NCI-H1105 treated with DMSO at 0.1 percent for 48 hours (cell line): ENCODE measurements at places on chromosomes 4 and X.
A peak's percentile ranks its signal among the peaks of the same experiment; 100 is the strongest.

DNA sequence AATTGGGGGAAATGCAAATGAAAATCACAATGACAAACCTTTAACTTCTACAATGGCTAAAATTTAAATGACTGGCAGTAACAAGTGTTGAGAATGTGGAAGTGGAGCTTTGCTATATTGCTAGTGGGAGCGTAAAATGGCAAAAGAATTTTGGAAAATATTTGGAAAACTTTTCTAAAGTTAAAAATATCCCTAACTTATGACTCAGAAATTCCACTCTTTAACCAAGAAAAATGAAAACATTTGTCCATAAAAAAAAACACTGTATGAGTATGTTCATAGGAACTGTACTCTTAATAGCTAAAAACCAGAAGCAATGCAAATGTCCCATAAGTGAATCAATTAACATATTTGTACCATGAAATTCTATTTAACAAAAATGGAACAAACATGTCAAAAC, 3.6 kb downstream of the TBCK start:
- no peak for DNase-seq

DNA sequence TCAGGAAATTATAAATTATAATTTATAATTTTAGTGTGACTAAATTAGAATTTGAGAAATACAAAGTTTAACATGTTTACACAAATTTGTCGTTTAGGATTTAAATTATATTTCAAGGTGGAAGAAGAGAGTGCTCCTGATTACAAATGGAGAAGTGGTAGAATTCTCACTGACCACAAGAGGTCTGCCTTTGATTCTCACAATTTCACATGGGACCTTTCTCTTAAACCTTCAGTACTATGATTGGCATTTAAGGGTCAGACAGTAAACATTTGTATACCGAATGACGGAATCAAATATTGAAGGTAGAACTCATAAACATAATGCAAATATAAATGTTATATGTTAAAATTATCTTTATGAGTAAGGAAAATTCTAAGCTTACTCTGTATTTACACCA, 171.7 kb downstream of the SLIT2 start:
- DNase-seq, result no peak

- DNase-seq, result no peak
Measured at GRCh38 chr4:150952167-150952845, 62.8 kb downstream of the LRBA start.

- no peak for DNase-seq
Measured at GRCh38 chrX:34371754-34372153, 239.6 kb upstream of the FAM47A start.

DNA sequence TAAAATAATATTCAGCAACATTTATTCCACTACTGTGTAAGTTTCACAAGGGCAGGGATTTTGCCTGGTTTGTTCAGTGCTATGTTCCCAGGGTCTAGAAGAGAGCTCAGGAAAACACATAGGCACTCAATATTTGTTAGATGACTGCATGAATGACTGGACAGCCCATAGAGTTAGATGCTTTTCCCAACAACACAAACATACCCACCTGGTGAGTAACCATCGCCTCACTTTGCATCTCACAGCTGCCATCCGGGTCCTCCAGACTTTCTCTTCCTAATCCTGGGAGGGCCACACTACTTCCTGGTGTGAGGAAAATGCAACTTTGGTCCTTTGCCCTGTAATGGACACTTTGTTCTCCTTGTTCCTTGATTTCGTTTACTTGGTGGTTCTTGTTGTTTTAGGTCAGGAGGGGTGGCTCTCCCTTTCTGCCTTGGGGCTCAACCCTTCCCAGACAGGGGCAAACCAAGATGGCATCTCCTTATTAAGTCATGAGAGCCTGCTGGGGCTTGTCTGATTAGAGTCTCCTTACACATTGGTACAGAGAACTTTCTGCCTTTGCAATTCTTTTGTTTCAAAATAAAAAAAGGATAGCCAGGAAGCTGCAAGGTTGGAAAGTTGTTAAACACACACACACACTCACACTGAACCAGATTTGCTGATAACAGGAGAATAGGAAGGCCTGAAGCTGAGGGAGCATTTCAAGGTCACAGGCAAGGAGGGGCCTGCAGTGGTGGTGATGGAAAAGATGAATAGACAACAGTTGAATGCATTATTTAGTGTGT, 190.6 kb downstream of the MID1IP1 start:
- no peak for DNase-seq

GRCh38 chr4:121690001-121690400, 6.8 kb downstream of the ANXA5 start:
- no peak for DNase-seq

GRCh38 chr4:127783955-127784770, 2.0 kb downstream of the HSPA4L start:
- no peak for DNase-seq

DNA sequence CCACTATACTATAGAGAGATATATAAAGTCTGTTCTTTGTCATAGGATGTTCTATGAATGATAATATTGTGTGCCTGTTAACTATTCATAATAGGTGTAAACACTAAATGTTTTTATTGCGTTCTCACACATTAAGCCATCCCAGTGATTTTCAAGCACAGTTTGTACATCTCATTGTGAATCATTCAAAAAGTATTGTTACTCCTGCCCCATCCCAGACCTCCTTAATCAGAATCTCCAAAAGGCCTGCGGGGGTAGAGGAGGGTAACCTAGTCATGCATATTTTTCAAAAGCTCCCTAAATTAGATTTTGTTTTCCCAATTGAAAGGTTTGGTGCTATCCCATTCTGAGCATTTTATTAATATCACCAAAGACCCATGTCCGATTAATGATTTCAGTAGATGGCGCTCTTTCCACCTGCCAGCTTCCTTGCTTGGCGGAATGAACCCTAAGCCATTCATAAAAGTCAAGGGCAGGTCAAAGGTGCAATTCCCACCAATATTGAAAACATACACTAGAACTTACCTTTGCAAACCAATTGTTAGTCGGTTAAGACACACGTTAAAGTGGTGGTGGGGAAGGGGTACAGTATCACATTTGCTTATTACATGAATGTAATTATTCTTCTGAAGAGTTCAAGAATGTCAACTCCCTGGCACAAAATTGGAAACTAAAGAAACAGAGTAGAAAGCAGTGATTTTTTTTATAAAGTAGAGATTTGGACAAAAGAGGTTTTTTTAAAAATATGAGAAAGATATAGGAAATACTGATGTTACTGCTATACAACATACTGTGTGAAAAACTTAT, 5.8 kb upstream of the TET2 start:
- no peak for DNase-seq

GRCh38 chr4:150252741-150253140, 174.5 kb downstream of the DCLK2 start:
- DNase-seq, result no peak

- DNase-seq, result no peak
Measured at GRCh38 chr4:108117418-108118182, 51.1 kb downstream of the LEF1 start.

GRCh38 chr4:96093057-96093456, 253.2 kb downstream of the PDHA2 start:
- DNase-seq, result no peak

DNA sequence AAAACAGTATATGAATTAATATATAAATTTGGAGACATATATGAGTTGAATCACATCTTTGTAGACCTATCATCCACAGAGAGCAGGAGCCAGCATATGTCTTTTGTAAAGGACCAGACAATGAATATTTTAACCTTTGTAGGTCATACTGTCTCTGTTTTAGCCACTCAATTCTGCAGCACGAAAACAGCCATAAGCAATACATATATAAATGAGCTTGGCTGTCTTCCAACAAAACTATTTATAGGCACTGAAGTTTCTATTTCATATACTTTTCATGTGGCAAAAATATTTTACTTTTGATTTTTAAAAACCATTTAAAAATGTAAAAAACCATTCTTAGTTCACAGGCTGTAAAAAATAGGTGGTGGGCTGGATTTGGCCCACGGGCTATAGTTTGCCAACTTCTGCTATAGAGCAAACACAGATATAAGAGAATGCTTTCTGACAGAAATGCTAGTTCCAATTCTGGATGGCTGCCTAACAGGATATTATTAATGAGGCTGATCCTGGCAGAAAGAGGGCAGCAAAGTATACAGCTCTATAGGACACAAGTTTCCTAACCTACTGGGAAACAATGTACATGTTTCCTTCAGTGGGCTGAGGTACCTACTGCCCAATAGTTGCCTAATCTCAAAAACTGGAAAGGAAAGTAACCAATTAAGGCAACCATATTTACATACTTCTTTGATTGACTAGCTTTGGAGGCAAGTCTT, 58.1 kb upstream of the UCP1 start:
- DNase-seq, result peak; percentile 33

DNA sequence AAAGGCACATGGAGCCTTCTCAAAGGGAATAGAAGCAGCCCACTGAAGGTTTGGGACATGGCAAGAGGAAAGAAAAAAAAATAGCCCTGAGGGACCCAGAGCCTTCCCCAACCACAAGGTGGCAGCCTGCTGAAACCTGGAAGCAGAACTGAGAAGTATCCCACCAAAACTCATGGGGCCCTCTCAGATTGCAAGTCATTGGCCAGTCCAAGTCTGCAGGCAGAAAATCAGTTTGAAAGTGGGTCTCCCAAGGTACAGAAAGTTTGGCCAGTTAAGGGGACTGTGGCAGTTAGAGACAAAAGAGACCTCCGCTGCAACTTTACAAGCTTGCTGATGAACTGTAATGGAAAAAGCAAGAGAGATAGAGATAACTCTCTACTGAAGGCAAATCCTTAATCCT, 155.8 kb downstream of the ANTXR2 start:
- no peak for DNase-seq

DNA sequence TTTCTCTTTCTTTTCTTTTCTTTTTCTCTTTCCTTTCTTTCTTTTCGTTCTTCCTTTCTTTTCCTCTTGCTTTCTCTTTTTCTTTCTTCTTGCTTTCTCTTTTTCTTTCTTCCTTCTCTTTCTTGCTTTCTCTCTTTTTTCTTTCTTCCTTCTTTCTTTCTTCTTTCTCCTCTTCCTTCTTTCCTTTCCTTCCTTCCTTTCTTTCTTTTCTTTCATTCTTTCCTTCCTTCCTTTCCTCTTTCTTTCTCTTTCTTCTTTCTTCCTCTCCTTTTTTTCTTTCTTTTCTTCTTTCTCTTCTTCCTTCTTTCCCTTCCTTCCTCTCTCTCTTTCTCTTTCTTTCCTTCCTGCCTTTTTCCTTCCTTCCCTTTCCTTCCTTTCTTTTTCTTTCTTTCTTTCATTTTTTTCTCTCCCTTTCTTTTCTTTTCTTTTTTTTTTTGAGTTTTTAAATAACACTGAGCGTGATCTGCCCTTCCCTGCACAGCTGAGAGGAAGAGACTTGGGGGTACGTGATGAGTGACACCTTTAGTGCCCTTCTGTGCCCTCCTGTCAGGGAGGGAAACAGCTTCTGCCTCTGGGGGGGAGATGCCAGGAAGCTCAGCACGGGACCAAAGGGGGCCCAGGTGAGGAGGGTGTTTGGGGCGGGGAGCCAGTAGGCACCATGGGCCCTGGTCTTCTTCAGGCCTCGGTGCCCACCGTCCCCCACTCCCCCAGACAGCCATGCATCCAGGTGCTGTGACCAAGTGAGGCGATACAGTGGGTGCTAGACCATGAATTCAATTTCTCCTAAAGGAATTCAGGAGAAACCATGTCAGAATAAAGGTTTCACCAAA, 36.6 kb upstream of the CDKN2AIP start:
- DNase-seq, result no peak
